ENCODE measurements at places on chromosomes 1 and 21.

DNA sequence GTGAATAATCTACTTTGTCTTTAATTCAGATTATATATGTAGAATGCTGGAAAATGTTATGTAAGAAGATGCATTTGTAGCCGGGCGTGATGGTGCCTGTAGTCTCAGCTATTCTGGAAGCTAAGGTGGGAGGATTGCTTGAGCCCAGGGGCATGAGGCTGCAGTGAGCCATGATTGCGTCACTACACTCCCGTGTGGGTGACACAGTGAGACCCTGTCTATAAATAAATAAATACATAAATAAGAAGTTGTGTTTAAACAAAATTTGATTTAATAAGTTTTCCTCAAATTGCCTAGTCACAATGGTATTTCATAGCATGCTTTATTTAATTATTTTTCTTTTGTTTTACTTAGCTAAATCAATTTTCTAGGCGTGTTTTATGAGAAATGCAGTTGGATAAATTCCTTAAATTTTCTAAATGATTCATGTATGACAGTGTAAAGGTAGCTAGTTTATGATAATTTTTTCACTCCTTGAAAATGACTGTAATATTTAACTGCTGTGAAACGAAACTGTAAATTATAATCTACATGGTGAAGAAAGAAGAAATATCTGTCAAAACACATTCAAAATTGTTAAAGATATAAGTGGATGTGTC is 232.6 kb downstream of the SRGAP2C start:
- DNase-seq: no peak

- no peak for DNase-seq
Measured at GRCh38 chr1:211335522-211336157, 9.0 kb downstream of the TRAF5 start.

GRCh38 chr1:208868554-208868953 is 624.4 kb upstream of the PLXNA2 start:
- DNase-seq: no peak

- DNase-seq: no peak
Measured at GRCh38 chr1:180933141-180933540, 20.4 kb downstream of the KIAA1614 start.

DNA sequence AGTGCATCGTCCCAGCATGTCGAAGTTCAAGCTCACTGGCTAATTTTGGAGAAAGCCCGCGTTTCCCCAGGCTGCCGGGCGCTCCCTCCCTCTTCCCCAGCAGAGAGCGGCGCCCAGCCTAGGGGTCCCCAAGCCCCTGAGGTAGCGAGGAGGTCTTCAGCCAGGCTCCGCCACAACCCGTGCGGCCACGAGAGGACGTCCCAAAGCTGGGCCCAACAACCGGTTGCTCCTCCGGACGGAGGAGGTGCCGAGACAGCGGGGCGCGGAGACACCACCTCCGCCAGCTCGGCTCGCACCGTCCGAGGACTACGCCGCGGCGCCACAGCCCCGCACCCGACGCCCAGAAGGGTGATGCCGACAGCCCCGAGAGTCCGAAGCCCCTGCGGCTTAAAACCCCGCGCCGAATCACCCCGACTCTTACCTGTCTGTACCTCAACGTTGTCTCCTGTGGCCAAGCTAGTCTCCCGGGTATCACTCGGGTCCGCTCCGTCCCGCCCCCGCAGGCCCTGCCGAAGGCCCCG is at the start of gene DENND2C:
Gene DENND2C (minus strand): TSS at position 488 of the 521 bp plus-strand sequence. CDS start 44,065 bp downstream, outside the sequence.
- DNase-seq: no peak

- DNase-seq: no peak
Measured at GRCh38 chr1:24175033-24175755, 11.9 kb downstream of the IFNLR1 start.

- DNase-seq: no peak
Measured at GRCh38 chr1:7579831-7580804, 191.0 kb upstream of the VAMP3 start.

- DNase-seq: no peak
Measured at GRCh38 chr1:200866116-200866515, 6.7 kb upstream of the GPR25 start.

GRCh38 chr1:165595246-165595938 is 35.6 kb upstream of the MGST3 start:
- no peak for DNase-seq

- DNase-seq: no peak
Measured at GRCh38 chr1:21836010-21836409, 23.9 kb downstream of the LDLRAD2 start.

DNA sequence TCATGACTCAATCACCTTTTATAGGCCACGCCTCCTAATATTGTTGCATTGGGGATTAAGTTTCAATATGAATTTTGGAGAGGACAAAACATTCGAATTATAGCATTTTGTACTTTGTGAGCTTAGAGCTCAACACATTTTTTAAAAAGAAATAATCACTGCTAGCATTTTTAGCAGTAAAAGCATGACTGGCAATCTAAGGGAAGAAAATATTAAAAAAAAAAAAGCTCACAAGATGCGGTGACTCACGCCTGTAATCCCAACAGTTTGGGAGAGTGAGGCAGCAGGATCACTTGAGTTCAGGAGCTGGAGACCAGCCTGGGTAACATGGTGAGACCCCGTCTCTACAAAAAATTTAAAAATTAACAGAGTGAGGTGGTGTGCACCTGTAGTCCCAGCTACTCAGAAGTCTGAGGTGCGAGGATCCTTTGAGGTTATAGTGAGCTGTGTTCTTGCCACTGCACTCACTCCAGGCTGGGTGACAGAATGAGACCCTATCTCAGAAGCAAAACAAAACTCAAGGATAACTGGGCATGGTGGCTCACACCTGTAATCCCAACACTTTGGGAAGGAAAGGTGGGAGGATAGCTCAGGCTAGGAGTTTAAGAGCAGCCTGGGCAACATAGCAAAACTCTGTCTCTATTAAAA is 28.8 kb upstream of the DIPK1A start:
- no peak for DNase-seq

DNA sequence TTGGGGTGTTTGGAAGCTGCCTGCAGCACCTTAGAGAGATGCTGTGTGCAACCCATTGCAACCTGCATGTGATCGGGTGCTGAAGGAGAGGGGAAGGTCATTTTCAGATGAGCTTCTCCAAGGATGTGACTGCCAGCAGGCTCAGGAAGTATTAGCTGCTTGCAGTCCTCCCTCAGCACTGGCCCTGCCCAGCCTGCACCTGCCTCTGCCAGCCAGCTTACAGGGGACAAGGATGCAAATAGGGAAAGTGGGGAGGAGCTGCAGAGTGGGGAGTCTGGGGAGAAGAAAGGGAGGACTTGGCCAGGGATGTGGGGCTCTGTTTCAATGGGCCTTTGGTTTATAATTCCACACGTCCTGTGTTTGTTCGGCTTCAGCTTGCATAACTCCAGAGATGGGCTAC is 254.5 kb downstream of the RRAGC start:
- no peak for DNase-seq

DNA sequence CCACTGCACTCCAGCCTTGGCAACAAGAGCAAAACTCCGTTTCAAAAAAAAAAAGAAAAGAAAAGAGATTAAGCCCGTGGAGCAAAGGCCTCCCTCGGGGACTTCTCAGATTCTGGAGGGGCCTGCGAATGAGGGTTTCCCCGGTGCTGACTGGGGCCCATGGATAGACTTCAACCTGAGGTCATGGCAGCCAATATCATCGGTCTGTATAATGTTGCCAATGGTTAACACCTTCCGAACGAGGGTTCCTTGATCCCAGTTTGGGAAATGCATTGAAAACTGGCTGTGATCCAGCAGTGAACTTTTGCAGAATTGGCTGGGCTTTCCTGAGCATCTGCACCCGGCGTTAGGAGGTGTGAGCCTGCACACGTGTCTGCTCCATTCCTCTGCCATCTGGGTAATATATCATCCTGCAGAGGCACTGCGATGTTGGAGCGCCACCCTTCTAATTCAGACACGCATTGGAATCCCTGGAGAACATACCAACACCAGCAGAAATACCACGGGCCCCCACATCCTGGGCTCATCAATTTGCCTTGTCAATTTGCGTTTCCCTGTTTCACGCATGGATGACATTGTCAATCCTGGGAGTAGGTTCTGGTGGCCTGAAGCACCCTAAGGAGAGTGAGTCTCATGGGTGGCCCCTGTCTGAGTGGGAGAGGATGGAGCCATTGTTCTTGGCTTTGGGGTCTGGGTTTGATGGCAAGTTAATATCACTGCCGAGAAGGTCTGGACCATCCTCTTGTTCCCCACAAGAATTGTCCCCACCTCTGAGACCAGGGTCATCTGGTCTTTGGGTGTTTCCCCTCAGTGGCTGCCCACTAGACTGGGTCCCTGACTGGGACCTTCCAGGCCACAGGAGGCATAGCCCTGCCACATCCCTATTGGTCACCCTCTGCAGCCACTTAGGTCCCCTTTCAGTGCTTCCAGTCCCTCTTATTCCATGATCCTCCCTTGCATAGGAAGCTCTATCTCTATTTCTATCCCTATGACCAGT is 441.0 kb downstream of the PTPRU start:
- no peak for DNase-seq

GRCh38 chr1:224113545-224113917 is 380 bp upstream of the FBXO28 start:
- DNase-seq: no peak

DNA sequence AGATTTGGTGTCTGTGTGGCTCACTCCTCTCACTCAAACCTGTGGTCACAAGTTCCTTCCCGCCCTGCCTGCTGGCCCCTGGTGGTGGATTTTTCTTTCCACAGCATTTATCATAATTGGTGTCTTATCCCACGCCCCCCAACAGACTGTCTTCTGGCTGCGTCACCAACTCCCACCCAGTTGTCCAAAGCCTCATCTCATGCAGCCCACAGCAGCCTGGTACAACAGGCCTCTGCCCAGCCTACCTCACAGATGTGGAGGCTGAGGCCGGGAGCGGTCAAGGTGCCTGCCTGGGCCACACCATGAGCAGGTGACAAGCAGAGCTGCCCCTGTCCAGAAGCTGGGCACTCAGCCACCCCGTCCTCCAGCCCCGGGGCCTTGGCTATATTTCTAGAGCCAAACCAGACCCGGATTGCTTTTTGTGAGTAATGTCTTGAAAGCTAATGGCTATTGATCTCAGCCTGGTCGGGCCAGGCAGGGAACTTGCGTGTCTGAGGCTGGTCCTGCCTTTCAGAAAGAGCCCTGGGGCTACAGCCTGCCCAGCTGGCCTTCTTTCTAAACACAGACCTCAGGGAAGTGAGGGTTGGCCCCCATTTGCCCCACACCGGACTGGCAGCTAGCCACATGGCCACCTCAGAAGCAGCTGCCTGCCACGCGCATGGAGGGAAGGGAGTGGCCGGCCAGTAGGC is 2.6 kb downstream of the KCNAB2 start:
- no peak for DNase-seq

DNA sequence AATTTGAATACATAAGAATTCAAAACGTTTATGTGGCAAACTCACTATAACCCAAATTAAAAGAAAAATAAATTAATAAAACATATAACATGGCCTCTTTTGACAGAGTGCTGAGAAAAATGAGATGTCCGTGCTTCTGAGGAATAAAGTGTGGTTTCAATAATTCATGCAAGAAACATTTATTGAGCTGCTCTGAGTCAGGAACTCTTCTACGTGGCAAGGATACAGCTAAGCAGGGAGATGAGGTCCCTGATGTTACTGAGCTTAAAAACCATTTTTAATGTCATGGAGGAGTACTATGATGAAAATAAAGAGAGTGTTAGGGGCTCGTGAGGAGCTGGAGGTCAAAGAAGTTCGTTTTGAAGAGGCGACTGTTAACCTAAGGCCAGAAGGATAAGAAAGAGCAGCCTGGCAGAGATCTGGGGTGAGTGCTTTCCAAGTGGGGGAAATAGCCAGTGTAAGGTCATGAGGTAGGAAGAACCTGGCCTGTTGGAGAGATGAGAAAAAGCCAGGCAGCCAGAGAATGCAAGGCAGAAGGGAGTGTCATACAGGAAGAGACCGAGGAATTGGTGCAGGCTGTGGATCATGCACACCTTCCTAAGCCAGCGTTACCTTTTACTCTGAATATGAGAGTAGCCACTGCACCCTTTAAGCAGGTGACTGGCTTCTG is 182.2 kb upstream of the DUSP10 start:
- peak; percentile 12 for DNase-seq

DNA sequence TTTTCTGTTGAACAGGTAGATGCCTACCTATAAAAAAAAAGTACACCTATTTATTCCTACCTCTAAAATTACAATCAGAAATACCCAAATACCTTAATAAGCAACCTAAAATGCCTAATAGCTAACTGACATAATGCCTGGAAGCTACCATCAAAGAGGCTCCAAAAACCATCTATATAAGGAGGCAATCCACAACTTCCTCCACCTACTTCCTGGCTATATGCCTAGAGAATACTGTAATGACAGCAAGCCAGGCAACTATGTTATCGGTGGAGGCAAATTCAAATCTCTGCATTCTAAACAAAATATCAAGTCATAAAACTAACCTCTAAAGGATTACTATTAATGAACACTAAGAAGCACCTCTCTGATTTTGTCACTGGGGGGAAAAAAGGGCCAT is 10.1 kb downstream of the ZNF644 start:
- no peak for DNase-seq

GRCh38 chr1:93698329-93699048 is 16.9 kb upstream of the BCAR3 start:
- DNase-seq: no peak

GRCh38 chr1:230170153-230170547 is 103.1 kb downstream of the GALNT2 start:
- DNase-seq: no peak

- DNase-seq: no peak
Measured at GRCh38 chr1:192878249-192878648, 69.4 kb downstream of the RGS2 start.

DNA sequence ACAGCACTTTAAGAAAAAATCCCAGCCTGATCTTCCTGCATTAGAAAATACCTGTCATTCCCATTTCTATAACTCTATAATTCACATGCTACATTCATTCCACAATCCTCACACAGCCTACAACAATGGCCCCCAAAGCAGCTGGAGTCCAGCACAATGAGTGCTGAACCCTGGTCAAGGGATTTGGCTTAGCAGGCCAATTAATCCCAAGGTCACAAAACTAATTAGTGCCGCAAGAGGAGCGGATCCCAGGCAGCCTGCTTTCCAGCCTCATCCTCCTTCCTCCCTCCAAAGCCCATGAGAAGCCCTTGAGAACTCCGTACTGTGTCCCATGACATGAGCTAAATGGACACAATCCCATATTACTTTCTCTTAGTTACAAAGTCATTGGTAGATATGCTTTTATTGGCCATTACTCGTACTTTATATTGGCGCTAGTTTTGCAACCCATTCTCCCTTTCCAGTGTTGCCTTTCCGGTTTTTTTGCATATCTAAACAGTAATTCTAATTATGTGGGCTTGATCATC is 94.8 kb downstream of the DAB1 start:
- no peak for DNase-seq

DNA sequence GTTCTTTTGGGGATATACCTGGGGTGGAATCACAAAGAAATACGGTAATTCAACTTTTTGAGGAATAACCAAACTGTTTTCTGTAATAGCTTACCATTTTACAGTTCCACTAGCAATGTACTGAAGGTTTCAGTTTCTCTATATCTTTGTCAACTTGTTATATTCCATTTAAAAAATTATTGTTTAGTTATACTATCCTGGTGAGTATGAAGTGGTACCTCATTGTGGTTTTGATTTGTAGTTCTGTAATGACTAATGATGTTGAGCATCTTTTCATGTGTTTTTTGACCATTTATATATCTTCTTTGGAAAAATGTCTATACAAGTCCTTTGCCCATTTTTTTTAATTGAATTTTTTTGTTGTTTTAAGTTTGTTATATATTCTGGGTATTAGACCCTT is 39.4 kb downstream of the MAST2 start:
- DNase-seq: no peak

- DNase-seq: no peak
Measured at GRCh38 chr21:26679284-26679683, 106.2 kb upstream of the CYYR1 start.

GRCh38 chr1:109687641-109688499 is at the start of gene GSTM1:
Gene GSTM1 (plus strand): TSS chr1:109687817. CDS start chr1:109687874, 57 bp downstream.
- DNase-seq: no peak

GRCh38 chr1:219797009-219797408 is 131.3 kb downstream of the SLC30A10 start:
- DNase-seq: no peak
